Heart left ventricle (tissue), 16 donors: ENCODE measurements at places on chromosomes 7 and 10. TPM values are rescaled to one million over a fixed set of nuclear protein-coding genes. Genes with fewer than 3 reads are reported as not detected.

Gene OR9A2
- total RNA-seq: not detected

Gene PWWP2B
- 12.6 TPM for total RNA-seq

- H3K27ac ChIP-seq: no peak overlapping the region
- no peaks in the 10 kb centered on the region for H3K27me3 ChIP-seq
- no peaks in the 10 kb centered on the region for H3K4me1 ChIP-seq
- no peaks in the 10 kb centered on the region for H3K36me3 ChIP-seq
Measured at GRCh38 chr7:142581341-142581740, 167.9 kb upstream of the PRSS1 start.

DNA sequence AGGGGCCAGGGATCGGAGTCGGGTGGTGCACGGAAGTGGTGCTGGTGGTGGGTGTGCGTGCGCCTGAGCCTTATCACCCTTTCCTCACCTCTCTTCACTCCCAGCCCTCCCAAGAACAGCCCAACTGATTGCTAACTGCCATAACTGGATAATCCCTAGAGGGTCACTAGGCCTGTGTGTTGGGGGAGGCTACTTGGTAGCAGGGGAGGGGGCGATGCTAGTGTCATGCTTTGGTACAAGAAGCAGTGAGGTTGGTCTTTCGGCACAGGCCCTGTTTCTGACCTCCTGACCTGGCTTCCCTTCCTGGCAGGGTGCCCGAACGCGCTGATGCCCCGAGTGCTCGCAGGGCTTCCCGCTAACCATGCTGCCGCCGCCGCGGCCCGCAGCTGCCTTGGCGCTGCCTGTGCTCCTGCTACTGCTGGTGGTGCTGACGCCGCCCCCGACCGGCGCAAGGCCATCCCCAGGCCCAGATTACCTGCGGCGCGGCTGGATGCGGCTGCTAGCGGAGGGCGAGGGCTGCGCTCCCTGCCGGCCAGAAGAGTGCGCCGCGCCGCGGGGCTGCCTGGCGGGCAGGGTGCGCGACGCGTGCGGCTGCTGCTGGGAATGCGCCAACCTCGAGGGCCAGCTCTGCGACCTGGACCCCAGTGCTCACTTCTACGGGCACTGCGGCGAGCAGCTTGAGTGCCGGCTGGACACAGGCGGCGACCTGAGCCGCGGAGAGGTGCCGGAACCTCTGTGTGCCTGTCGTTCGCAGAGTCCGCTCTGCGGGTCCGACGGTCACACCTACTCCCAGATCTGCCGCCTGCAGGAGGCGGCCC, 652 bp downstream of the KAZALD1 start:
- H3K4me3 ChIP-seq: peak overlapping the region; percentile 72
- H3K36me3 ChIP-seq: no peaks in the 10 kb centered on the region
- peak; percentile 61 for DNase-seq
- H3K27me3 ChIP-seq: no peaks in the 10 kb centered on the region
- H3K4me1 ChIP-seq: peaks cover 47% of the 10 kb centered on the region

DNA sequence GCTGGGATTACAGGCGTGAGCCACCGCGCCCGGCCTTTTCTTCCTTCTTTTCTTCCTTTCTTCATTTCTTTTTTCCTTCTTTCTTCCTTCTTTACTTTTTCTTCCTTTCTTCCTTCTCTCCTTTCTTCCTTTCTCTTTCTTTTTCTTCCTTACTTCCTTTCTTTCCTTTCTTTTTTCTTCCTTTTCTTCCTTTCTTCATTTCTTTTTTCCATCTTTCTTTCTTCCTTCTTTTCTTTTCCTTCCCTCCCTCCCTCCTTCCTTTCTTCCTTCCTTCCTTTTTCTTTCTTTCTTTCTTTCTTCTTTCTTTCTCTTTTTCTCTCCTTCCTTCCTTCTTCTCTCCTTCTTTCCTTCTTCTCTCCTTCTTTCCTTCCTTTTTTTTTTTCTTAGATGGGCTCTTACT, 47.0 kb upstream of the CUX1 start:
- no peak overlapping the region for H3K4me3 ChIP-seq
- no peak overlapping the region for H3K27ac ChIP-seq
- no peaks in the 10 kb centered on the region for H3K27me3 ChIP-seq
- no peaks in the 10 kb centered on the region for H3K4me1 ChIP-seq
- no peak for DNase-seq

DNA sequence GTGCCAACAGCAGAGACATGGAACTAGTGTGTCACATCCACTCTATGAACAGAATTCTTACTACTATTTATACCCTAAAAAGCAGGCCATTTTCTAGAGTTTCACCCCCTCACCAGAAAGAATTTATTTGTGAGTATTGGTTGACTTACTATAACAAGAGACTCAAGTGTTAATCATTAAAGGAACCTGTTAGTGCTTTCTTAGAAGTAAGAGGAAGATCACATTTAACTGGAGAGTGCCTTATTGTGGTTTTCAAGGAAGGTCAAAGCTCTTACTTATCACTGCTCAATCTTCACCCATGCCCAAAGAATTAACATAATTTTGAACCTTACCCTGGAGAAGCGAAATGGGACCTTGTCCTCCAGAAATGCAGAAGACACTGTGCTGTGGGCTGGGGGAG, 169.3 kb upstream of the PRSS1 start:
- no peaks in the 10 kb centered on the region for H3K4me1 ChIP-seq
- no peak for DNase-seq
- H3K27ac ChIP-seq: no peak overlapping the region
- no peaks in the 10 kb centered on the region for H3K27me3 ChIP-seq

DNA sequence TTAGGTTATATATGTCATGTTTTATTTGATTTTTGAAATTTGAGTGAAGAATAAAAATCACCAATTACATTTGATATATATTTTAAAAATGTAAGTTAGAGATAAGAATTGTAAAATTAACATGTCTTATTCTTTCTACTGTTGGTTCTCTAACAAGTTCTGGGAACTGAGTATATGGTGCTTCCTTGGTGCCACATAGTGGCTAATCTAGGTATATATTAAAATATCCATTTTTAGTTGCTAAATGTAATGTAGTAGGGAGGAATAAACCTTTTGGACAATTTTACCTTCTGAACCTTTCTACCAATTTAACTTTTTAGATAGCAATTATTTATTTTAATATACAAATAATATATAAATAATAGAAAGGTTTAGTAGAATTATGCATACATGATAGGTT, 17.5 kb downstream of the CFAP69 start:
- no peak for DNase-seq
- H3K4me3 ChIP-seq: no peak overlapping the region
- H3K27ac ChIP-seq: no peak overlapping the region
- H3K4me1 ChIP-seq: no peaks in the 10 kb centered on the region
- no peaks in the 10 kb centered on the region for H3K36me3 ChIP-seq

GRCh38 chr7:116920359-116920758, 32.9 kb upstream of the ST7 start:
- DNase-seq: no peak
- no peaks in the 10 kb centered on the region for H3K27me3 ChIP-seq
- peaks cover 47% of the 10 kb centered on the region for H3K36me3 ChIP-seq
- H3K27ac ChIP-seq: no peak overlapping the region
- H3K4me1 ChIP-seq: no peaks in the 10 kb centered on the region
- no peak overlapping the region for H3K4me3 ChIP-seq
